LoVo (cell line): ENCODE measurements at places on chromosomes 3 and 15.

GRCh38 chr3:104526901-104527401 is 839.8 kb upstream of the ALCAM start:
- DNase-seq, result no peak

- DNase-seq, result no peak
Observed at GRCh38 chr15:99137111-99137546, 32.2 kb downstream of the SYNM start.

- DNase-seq, result no peak
Observed at GRCh38 chr15:47756872-47757271, 39.6 kb downstream of the SEMA6D start.

DNA sequence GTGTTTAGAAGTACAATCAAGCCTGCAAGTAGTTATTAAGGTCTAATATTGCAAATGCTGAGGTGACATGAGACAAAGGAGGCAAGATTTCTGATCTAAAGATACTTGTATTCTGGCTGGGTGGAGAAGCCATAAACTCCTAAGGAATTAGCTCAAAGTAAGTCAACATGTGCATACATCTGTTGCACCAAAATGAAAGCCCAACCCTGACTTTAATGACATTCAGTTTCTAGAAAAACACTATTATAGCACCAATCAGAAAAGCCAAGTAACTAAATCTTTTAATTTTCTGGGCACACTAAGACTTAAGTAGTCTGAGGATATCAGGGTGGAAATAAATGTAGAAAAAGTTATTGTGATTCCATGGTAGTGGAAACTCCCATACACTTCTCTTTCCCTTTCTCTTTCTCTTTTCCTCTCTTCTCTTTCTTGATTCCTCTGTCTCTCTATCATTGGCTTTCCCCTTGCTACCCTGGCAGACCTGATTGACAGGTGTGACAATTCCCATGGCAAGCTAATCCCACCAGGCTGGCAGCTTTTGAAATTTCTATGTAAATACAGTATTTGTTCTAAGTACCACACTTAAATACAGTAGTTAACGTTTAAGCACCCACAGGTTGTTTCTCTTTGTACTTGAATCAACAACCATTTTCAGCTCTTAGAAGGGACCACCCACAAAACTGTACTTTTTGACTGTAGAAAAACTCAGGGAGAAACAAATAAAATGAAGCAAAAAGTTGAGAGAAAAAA is 528.4 kb upstream of the SEMA6D start:
- DNase-seq, result no peak

DNA sequence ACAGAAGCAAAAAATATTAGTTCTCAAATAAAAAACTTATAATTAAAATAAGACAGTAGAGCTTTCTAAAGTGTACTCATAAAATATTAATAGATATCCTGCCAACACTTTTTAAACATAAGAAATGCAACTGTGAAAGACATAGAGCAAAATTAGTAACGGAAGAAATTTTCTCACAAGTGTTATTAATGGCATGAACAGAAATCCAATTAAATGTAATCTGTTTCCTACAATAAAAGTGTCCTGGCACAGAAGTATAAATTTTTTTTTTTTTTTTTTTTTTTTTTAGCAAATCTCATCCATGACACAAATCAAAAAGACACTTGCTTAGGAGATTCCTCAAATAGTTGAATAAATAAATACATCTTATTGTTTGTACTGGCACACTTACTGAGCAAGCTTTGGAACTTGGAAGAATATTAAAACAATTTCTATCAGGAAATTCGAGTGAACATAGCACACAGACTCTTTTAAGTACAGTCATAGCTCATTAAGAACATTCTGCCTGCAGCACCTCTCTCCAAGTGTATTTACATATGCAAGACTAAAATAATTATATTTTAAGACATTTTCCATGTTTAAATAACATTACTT is 227.2 kb upstream of the ROBO2 start:
- no peak for DNase-seq

- DNase-seq, result peak; percentile 44
Observed at GRCh38 chr3:146550743-146551510, 6.5 kb upstream of the PLSCR1 start.

DNA sequence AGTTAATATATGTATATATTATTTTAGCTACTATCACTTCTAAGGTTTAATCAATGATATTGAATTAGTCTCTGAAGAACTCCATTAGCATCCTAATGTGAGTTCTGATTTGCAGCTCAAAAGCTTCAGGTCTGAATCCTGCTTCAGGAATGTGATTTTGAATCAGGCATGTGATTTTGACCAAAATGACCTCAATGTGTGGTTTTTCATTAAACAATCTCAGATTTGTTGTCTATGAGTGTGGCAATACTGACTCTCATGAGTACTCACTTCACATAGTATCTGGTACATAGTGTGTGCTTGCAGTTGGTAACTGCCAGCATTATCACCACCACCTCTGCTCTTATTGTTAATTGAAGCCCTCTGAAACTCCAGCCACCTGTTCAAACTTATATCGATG is 251.0 kb downstream of the KCNH8 start:
- DNase-seq, result no peak

- DNase-seq, result no peak
Observed at GRCh38 chr3:105154692-105155091, 212.0 kb upstream of the ALCAM start.

GRCh38 chr15:101264911-101265641 is 12.2 kb downstream of the SELENOS start:
- no peak for DNase-seq

- DNase-seq, result peak; percentile 32
Observed at GRCh38 chr15:77354063-77354462, 65.8 kb downstream of the PEAK1 start.
